ENCODE measurements at places on chromosomes 5 and 9.

DNA sequence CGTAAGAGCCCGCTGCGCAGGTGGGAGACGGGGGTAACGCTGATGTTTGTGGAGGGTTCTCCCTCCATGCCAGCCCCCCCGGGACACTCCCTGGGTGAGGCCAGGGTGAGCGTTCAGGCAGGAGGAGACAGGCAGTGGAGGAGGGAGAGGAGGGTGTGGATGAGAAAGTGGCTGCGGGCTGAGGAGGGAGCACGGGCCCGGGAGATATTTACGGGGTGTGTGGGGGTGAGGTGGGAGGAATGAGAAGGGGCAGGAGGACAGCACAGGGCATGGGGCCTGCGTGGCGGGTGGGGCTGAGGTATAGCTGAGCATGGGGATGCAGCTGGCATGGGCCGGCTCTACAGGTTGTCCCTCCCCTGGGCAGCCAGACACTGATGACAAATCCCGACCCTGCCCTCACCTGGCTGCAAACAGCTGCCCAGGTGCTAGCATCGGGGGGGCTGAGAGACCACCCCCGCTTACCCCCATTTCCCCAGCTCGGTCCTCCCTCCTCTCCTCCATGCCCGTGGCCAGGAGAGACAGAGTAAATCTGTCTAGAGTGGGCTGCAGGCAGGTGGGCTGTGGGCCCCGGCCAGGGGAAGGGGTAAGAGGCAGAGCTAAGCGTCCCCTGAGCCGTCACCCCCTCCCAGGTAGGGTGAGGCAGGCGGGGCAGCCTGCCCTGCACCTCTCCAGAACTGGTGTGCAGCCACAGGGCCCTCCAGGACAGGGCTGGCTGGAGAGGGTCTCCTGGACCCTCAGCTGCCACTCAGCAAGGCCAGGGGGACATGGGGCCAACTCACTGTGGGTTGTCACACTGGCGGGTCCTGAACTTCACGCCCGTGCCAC lies 79.2 kb downstream of the ZNF354C start:
- DNase-seq, result no peak

DNA sequence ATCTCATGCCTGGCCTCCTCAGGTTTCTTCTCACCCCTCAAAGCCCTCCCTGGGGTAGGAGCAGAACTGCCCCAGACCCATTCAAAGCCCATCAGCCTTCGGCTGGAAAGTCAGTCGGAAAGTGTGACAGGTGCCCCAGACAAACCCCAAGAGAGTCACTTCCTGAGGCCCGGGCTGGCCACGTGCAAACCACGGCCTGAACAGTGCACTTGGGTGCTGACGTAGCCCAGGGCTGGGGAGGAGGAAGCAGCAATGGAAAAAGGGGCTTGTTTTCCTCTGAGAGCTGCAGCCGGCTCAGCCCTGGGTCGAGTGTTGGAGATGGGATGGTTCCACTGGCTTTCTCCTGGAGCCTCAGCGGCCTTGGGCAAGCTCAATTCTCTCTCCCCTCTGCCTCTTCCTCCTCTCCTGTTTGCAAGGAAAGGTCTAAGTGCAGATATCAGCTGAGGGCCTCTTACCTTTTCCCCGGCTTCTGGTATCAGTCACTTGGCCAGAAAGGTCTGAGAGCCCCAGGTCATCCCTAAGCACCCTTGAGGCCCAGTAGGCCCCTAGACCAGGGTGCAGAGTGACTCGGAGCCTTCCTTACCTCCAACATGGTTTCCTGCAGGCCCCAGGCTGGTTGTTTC lies 5.9 kb upstream of the EGR1 start:
- DNase-seq, result peak; percentile 81

DNA sequence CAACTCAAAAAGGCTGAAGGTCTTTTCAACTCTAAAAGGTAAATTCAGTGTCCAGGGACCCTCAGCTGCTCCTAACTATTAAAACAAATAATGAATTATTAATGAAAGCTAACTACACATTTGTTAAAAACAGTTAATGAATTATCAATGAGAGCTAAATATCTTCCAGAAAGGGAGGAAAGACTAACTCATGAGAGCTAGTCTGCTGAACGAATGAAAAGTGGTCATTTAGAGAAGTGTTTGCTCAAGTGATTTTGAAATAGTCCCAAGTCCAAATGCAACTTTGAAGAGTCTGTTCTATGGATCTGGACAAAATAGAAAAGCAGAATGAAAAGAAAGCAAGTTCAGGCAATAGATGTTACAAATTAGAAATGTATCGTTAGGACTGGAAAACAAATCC lies 133.9 kb upstream of the SPEF2 start:
- no peak for DNase-seq

DNA sequence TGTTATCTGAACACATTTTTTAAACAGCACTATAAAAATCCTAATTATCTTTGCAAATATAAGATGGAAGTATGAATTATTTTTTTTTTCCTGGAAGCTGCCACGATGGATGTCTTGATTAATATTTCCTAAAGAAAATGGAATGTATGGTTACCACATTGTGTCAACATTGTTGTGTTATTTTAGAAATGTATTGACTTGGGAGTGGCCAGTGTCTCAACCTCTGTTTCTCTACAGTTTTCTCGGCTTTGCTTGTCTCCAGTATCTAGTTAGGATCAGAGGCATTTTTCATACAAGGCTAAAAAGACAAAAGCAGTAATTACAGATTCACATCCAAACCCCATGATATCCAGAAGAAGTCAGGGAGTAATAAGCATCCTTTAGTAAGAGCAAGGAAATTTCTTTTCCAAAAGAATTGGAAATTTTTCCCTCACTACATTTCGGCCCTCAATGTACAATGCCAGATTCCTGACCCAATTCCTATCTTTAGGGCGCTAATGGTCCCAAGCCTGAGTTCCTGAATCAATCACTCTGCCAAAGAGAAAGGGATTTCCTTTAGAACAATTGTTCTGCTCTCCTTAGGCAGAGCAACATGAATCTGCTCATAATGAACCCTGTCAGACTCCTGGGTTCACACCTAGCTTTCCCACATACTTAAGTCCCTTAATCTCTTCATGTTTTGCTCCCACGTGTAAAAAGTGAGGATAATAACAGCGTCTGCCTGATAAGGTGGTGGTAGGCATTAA lies 111.7 kb downstream of the EDIL3 start:
- DNase-seq, result no peak

DNA sequence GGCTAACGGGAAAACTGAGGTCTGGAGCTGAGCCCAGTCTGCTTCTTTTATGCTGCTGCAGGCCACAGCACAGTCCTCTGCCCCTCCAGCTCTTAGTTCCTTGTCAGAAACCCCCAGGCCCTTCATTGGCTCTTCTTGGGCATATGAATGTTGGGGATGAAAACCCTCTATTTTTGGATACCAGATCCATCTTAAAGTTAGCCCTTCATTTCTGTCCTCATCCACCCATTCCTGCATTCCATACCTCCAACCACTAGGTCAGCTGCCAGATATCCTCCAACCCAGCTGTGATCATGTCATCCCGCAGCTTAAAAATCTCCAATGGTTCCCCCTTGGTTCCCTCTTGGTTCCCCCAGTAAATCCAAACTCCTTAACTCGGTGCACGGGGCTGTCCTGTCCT lies 1.8 kb upstream of the SLC25A51 start:
- no peak for DNase-seq

- DNase-seq, result no peak
Observed at GRCh38 chr5:62093976-62094375, 212.0 kb upstream of the KIF2A start.

DNA sequence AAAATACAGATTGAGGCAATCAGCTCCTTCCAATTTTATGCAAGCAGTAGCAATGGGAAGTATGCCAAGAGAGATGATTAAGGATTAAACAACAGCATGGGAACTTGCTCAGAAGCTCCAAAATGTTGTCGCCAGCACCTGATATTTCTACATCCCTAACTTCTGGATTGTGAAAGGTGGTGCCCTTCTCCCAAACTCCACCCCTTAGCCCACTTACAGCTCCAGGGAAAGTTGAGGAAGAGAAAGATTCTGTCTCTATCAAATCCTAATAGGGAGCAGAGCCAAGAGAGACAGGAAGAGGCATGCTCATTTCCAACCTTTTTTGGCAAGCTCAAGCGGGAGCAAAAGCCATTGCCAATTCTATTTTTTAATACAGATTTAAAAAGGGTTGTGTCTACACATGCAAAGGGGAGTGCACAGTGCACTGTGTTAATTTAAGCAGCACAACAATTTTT lies 92.4 kb upstream of the NR3C1 start:
- DNase-seq, result no peak

GRCh38 chr5:39713250-39713916 lies 288.6 kb upstream of the DAB2 start:
- DNase-seq, result no peak

DNA sequence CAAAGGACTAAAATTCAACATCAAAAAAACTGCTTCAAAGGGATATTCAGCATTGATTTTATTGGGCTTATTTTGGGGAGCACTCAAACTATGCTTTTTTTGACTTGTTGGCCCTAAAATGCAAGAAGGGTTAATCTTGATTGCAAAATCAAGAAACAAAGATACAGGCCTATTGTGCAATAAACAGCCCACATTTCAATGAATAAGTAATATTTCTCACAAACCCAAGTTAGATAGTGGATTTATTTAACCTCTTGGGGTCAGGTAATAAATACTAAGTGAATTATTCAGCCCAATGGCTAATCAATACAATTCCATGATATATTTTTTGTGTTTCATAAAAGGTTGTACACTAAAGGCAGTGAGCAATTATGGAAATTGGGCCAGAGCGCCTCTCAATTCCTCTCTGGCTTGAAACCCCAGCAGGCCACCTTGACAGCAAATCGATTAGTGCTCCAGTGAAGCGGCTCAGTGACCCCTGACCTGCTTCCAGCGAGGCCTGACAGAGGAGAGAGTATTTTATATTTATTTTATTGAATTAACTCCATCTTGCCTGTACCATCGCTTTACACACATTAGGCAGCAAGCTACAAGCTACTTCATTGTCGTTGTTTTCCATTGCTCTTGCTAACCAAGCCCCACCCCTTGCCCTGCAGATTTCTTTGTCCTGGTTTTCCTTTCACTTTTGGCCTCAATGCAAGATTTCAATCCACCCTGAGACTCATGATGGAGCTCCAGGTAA lies 65.5 kb downstream of the EBF1 start:
- DNase-seq, result no peak

DNA sequence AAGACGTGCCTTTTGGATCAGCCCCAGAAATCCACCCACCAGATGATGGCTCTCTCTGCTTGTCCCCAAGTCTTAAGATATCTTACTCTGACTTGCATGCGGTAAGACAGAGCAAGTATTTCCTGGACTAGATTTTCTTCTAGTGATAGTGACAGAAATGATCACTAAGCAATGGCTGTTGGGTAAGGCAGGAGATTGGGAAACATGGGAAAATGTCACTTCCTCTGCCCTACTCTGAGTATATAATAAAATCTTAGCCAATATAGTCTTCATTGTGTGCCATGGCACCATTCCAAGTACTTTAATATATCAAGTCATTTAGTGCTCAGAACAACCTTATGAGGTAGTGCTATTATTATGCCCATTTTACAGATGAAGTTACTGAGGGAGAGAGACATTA lies 31.0 kb upstream of the GNA14 start:
- no peak for DNase-seq

- DNase-seq, result no peak
Observed at GRCh38 chr9:122228191-122228567, 578 bp downstream of the LHX6 start.

DNA sequence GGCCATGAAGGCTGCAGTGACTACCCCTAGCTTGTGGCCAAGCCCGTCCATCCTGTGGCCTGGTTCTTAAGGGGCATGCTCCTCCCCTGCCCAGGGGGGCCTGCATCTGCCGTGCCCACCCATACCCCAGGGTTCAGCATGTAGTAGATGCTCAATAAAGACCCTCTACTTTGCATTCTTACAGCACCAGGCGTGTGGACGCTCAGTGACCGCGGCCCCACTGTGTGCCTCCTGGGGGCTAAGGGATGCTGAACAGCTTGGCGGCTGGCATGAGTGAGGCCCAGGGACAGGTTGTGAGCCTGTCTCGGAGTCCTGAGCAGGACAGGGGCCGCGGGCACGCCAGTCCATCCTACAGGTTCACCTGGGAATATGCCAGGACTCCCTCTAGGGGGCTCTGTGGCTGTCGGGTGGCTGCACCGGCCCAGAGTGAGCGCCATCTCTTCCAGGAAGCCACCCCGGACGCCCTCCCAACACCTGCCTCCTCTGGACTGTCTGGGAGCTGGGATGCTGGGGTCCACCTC lies 9.1 kb downstream of the NOTCH1 start:
- DNase-seq, result no peak

- DNase-seq, result no peak
Observed at GRCh38 chr5:111639912-111640311, 117.1 kb downstream of the NREP start.

DNA sequence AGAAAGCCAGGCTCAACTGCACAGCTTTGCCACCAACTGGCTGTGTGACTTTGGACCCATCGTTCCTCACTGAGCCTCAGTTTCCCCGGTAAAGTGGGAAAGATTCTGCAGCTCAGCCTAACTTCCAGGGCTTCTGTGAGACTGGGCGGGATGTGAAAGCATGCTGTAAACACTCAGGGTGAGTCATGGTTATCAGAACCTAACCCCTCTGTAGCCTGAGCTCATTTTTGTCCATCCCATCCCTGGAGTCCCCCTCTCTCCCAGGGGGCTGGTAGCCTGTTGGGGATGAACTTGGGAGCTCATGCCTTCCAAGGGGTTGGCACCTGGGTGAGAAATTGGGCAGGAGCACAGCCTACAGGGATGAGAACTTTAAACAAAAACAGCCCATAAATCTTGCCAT lies 2.3 kb downstream of the CCDC69 start:
- DNase-seq, result no peak

DNA sequence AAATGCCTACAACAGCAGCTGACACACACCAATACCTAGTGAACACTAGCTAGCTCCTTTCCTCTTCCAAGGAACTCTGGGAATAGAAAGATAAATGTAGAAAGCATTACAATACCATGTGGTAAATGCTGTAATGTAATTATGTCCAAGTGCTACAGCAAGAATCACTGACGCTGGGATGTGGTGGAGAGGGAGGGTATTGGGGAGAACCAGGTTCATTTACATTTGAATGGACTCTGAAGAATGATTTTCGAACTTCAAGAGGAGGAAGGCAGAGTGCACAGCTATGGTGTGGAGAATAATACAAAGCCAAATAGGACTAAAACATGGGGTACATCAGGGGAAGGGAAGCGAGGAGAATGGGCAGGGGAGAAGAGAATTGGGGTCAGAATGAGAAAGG lies 158.0 kb downstream of the CDK5RAP2 start:
- DNase-seq, result no peak

All from activated CD8-positive, alpha-beta memory T cell treated with anti-CD3 and anti-CD28 coated beads for 1 hour (primary cell).